ENCODE measurements at places on chromosomes 12 and 14.

DNA sequence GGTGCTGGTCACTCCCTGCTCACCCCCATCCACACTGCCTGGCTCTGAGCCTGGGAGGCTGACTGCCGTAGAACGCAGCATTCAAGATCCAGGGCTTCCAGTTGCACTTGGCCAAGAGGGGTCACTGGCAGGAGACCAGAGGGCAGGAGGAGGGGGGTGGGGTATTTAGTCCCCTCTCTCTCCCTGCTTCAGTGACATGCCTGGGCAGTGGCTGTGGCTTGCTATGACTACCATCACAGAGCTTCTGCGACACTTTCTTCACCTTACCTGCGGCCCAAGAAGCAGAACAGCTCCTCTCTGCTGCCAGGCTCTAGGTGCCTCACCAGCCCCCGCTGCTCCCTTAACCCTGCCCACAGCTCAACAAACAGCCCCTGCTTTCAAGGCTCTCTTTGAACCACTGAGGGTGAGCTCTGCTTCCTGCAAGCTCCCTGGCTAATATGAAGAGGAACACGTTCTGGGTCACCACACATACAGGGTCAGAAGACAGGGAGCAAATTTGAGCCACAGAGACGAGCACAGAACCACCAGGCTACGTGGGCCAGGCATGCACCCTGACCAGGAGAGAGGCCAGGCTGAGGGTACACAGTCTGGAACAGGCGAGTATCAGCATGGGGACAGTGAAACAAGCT, 55.7 kb downstream of the ITPK1 start:
- no peak for DNase-seq

DNA sequence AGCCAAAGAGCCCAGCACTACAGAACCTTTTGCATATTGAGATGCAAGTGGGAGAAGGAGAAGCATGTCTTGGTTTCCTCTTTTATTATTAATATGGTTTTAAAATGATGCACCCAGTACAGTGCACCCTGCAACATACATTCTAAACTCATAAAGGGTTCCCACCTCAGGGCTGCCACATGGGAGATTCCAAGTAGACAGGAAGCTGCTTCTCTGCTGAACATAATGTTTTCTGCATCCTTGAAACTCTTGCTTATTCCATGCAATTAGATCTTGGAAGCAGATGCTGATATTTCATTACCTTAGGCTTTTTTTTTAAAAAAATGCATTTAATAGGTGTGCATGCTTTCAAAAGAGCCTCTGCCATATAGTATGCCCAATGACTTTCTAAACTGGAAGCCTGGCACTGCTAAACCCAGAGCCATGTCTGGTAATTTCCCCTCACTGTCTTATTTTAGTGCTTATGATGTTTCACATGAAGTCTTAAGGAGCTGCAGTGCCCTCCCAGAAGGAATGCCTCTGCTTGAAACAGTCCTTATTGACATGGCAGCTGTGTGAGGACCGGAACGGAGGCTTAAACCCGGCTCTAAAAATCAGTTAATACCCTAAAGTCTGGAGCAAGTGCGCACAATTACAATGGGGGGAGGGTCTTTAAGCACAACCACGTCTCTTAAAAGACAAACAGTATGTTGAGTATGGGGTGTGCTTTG, 2.0 kb upstream of the SIX1 start:
- DNase-seq: no peak

- no peak for DNase-seq
Measured at GRCh38 chr12:130975116-130975515, 21.4 kb downstream of the ADGRD1 start.

DNA sequence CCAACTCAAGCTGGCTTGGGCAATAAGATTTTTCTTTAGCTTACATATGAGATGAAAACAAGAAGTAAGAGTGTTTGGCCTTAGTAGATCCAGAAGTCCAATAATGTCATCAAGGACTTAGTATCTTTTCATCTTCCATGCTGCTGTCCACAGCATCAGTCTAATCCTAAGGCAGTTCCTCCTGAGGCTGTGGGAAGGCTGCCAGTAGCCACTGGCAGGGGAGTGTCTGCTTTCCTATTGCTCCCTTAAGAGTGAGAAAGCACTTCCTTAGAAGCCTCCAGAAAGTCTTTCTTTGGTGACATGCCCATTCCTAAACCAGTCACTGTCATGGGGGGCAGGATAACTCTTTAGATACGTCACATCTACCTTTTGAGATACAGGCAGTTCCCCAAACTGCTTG, 317.7 kb downstream of the BMP4 start:
- DNase-seq: no peak

DNA sequence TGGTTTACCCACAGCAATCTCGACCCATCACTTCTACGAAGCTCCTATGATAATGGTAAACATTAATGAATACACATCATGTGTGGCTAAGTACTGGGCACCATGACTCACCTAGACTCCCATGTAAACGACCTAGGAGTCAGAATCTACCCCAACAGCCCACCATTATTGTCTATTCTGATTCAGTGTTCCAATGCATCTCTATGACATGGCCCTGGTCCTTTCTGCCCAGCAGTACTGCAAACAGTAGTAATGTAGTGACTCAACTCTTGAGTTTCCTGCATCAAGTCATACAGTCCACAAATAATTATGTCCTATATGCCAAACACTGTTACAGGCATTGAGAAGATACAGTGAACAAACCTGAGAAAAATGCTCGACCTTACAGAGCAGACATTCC, 14.6 kb downstream of the GTF2A1 start:
- no peak for DNase-seq

GRCh38 chr14:43540948-43541347, 966.1 kb downstream of the FSCB start:
- no peak for DNase-seq

GRCh38 chr12:46775796-46776195, 50.0 kb downstream of the SLC38A4 start:
- no peak for DNase-seq

DNA sequence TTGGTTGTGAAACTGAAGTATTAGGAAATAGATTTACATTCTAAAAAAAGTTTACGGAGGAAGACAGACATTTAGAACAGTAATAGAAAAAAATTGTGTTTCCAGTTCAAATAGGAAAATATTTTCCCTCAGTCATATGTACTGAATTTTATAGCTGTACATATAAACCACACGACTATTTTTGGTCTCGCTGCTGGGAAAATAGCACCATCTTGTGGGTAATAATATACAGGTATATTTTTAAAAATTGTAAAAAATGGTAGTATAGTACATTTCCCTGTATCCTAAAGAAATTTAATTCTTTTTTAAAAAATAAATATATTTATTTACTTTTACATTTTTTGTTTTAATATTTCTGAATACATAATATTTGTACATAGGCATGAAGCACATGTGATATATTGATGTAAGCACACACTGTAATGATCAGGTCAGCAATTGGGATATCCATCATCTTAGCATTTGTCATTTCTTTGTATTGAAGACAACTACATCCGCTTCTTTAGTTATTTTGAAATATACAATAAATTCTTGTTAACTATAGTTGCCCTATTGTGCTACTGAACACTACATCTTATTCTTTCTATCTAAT, 168.6 kb downstream of the ALX1 start:
- no peak for DNase-seq

DNA sequence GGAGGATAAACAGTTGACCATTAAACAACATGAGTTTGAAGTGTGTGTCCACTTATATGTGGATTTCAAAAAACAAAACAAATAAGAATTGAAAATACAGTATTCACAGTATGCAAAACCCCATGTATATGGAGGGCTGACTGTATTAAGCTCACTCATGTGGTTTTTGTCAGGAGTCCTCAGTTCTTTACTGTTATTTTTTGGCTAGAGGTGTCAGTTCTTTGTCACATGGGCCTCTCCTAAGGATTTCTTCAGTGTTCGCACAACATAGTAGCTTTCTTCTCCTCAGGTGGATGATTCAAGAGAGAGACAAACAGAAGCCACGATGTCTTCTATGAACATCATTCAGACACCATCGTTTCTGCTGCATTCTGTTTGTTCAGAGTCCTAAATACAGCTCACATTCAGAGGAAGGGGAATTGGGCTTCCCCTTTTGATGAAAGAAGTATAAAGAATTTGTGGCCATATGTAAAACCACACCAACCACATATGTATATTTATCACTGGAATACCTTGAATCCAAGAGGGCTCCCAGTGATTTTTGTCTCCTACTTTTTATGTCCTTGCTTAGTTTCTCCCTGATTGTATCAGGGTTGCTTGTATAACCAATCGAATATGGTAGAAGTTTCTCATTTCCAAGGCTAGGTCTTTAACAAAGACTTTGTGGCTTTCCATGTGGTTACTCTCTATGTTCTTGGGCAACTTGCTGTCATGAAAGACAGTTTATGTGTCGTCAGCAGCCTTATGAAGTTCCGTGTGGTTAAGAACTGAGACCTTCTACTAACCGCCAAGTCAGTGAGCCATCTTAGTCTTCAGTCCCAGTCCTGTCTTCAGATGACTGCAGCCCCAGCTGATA, 18.9 kb downstream of the MNAT1 start:
- DNase-seq: no peak

- DNase-seq: no peak
Measured at GRCh38 chr12:77855548-77855947, 24.9 kb downstream of the NAV3 start.

GRCh38 chr14:62897771-62898170, 147.5 kb downstream of the KCNH5 start:
- DNase-seq: no peak

- DNase-seq: no peak
Measured at GRCh38 chr14:56173365-56173922, 55.2 kb downstream of the PELI2 start.

DNA sequence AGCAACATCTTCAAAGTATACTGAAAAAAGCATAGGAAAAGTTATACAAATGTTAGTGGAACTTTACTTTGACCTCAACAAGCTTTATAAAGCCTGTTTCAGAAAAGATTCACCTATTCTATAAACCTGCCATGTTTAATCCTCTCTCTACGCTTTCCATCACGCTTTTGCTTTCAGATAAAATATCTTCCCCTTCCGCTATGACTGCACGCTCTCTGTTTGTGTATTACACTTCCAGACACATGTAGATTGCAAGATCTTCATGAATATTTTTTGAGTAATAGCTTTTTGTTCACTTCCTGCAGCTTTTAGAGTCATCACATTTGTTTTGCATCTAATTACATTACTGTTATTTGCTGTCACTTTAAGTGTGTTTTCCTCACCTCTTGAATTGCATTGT, 271.4 kb downstream of the RASSF9 start:
- DNase-seq: no peak

DNA sequence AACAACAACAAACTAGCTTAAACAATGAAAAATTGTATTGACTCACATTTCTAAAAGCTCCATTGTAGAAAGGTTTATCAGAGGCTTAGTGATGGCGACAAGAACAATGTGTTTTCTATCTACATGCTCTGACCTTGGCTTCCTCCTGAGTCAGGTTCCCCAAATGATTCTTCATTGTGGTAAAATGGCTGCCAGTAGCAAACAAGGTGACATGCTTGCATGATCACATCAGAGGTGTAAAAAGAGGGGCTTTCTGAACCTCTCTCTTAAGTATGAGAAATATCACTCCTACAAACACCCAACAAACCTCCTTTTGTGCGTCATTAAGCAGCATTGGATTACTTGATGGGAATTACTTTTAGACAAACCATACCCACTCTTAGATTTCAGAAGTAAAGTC, 252.4 kb upstream of the SYT1 start:
- no peak for DNase-seq

GRCh38 chr12:111285200-111285599, 83.7 kb downstream of the PHETA1 start:
- DNase-seq: no peak

DNA sequence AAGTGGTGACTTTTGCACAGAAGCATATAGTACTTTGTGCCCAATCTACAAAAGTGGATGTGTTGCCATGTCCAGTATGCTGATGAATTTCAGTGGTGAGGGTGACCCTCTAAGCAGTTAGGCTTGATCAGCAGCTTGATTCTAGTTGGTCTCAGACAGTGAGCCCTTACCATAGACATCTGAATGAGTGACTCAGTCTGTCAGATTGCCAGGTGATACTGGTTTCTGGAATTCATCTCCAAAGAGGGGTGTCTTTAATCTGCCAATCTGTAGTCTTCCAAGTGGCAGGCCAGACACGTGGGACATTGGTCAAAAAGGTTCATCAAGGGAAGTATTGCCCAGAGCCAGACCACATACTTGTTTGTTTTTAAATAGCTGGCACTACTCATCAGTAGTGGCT, 187.4 kb upstream of the SLC16A7 start:
- no peak for DNase-seq

GRCh38 chr12:112419297-112420133, 768 bp downstream of the PTPN11 start:
- peak; percentile 73 for DNase-seq

DNA sequence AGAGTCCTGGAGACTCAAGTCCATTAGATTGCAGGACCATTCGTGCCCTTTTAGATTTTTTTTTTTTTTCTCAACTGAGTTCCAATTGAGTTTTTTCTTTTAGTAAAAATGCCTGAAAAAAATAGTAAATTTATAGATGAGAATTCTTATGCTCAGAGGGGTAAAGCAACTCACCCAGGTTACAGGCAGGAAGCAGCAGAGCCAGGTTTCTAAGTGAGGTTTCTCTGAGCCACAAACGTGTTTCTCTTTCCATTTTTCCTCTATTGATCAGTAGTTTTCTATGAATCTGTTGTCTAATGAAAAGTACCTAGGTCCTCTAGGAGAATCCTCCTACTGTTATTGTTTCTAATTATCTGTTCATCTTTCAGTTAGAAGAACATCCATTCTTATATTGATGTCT, 66.4 kb upstream of the C12orf71 start:
- no peak for DNase-seq

- DNase-seq: peak; percentile 28
Measured at GRCh38 chr12:4031703-4032291, 158.6 kb upstream of the PARP11 start.

DNA sequence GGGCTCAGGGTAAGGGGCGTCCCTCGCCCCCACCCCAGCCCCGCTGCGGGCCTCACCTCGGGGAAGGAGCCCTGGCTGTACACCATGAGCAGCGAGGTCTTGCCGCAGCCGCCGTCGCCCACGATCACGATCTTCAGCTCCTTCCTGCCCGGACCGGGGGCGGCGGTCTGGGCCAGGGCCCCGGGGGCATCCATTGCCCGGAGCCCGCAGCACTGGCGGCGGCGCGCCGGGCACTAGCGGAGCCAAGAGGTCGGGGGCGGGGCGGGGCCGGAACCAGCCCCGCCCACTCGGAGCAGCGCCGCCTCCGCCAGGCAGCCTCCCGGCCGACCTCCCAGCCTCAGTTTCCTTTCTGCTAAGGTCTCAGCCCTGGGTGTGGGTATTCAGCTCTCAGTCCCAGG, at the start of gene RHOF:
RHOF (minus strand) TSS at position 249 of the 398 bp plus-strand sequence; CDS start at position 194, 55 bp downstream.
- peak; percentile 68 for DNase-seq

GRCh38 chr14:50000380-50001150, 107.7 kb downstream of the ARF6 start:
- peak; percentile 47 for DNase-seq

GRCh38 chr14:77040741-77041653, 12.5 kb upstream of the IRF2BPL start:
- DNase-seq: peak; percentile 56

GRCh38 chr12:48189331-48190125, 6.1 kb downstream of the CCDC184 start:
- DNase-seq: peak; percentile 56

Data from ovary (tissue), 10 donors.